Stimulated activated CD4-positive, alpha-beta T cell treated with anti-CD3 and anti-CD28 coated beads, Interleukin-12 subunit alpha, Interleukin-12 subunit beta, amount 100 ng/mL, for 24 hours (primary cell): ENCODE measurements at places on chromosomes 12 and 14.

GRCh38 chr12:89256060-89256459, 96.2 kb downstream of the DUSP6 start:
- no peak for DNase-seq

DNA sequence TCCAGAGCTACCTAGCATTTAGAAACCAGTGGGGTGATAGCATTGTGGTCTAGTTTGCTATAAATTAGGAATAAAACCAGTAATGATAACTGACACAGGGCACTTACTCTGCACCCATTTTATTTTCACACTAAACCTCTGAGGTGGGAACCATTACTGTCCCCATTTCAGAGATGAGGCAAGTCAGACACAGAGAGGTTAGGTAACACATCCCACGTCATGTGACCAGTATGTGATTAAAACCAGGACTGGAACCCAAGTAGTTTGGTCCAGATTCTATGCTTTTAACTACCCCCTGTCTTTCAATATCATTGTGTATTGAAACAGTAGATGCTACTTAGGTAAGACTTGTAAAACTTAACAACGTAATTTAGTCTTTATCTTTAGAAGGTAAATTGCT, 110.2 kb downstream of the PLXNC1 start:
- no peak for DNase-seq

- DNase-seq, result no peak
These were observed 54.6 kb upstream of the USP44 start for GRCh38 chr12:95605875-95606274.

DNA sequence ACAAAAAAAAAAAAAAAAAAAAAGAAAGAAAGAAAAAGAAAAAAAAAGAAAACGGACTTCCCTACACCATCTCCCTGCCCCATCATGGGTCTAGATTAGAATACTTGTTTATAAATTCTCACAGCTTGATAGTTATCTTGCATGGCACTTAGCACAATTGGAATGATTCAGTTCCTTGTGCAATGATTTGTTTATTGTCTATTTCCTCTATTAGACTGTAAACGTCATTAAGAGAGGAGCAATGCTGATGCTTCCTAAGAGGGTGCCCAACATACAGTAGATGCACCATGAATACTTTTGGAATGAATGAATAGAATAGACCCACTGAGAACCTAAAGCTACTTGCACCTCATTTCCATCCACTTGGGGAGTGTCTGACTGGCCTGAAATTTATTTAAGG, 40.8 kb downstream of the PAX9 start:
- DNase-seq, result no peak

GRCh38 chr12:78385541-78385940, 479.0 kb upstream of the SYT1 start:
- no peak for DNase-seq

GRCh38 chr12:27585739-27586265, 61.8 kb downstream of the PPFIBP1 start:
- no peak for DNase-seq

- no peak for DNase-seq
These were observed 5.0 kb downstream of the SLC25A21 start for GRCh38 chr14:37167151-37168047.

GRCh38 chr12:67891596-67891995, 97.7 kb upstream of the IFNG-AS1 start:
- DNase-seq, result no peak

DNA sequence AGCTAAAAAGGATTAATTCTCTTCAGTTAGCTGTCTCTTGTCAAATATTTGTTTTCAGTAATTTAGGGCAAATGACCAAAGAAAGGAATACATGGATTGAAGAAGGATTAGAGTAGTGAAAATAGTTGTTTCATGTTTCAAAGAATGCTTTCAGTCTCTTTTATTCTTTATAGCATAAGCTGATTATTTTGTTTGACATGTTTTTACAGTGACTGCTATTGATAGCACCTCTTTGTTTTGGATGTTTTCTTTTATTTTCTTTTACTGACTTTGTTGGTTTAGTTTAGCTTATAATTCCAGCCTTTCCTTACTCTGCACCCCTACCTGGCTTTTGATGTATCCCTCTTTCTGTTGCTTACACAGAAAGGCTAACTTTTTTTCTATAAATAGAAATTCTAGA, 29.3 kb upstream of the SGPP1 start:
- DNase-seq, result no peak

DNA sequence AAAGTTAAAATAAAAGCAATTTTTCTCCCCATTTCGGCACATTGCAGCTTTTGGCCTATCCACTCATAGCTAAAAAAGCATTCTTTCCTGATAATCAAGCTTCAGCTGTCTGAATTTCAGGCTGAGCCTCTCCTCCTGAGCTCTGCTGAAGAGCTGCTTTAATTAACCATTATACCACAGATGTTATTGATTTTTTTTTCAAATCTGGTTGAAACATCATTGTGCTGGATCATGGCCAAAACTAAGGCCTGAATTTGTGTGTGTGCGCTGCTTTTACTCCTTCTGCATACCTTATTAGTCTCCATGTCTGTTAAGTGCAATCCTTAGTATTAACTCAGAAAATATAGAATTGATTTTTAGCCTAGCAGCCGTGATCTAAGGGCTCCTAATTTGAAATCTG, 52.3 kb downstream of the MBIP start:
- no peak for DNase-seq

GRCh38 chr12:24898185-24898584, 50.7 kb downstream of the BCAT1 start:
- DNase-seq, result no peak

- DNase-seq, result no peak
These were observed 25.6 kb downstream of the ALDH2 start for GRCh38 chr12:111792155-111792855.

DNA sequence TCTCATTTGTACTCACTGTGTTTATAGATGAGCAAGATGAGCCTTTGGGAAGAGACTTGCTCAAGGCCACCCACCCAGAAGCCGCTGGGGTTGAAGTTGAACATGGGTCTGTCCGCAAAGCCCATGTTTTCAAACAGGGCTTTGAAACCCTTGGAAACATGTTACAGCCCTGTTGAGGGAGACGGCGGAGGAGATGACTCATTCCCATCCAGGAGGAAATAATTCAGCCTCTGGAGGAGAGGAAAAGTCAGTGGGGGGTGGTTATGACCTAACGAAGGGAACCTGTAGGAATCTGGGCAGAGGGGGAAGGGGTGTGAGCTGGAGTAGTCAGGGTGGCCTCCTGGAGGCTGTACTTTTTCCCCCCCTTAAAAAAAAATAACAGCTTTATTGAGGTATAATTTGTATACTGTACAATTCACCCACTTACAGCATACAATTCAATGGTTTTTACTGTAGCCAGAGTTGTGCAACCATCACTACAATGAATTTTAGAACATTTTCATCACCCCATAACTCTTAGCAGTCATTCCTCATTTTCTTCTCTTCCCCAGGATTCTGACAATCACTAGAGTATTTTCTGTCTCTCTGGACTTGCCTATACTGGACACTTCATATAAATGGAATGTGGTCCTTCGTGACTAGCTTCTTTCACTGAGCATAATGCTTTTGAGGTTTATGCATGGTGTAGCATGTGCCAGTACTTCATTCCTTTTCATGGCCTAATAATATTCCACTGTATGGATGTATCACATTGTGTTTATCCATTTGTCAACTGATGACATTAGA, 1.9 kb upstream of the RIN3 start:
- no peak for DNase-seq

DNA sequence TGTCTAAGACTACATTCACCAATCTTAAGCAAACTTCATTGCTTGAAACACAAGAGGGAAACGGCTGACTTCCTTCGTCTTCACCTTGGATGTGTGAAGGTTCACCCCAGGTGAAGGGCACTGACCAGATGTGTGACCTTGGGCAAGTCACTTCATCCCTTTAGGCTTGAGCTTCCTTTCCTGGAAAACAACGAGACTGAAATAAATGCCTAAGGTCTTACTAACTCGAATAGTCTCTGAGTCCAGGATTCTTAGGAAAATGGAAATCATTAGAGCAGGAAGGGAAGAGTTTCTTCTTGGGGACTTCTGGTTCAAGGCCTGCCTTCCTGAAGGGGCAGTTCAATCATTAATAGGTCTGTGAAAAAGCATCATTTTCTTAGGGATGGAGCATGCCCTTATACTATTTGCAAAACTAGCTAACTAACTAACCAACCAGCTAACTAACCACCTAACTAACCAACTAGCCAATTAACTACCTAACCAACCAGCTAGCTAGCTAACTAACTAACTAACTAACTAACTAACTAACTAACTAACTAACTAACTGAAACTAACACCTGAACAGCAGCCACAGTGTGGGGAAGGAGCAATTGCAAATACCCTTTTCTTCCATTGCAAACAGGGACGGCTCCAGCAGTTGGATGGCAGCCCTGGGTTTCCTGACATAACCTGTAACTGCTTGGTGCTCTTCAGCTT, 31.5 kb upstream of the EMP1 start:
- no peak for DNase-seq

- no peak for DNase-seq
These were observed 81.8 kb upstream of the FOXN3 start for GRCh38 chr14:89498878-89499277.

GRCh38 chr14:95515596-95516552, 576 bp downstream of the SYNE3 start:
- DNase-seq, result peak; percentile 72

- DNase-seq, result no peak
These were observed 393 bp upstream of the DCAF5 start for GRCh38 chr14:69153152-69153872.

- no peak for DNase-seq
These were observed 14.9 kb downstream of the FOXA1 start for GRCh38 chr14:37580146-37580545.

GRCh38 chr12:80794551-80794950, 77.8 kb downstream of the MYF5 start:
- DNase-seq, result no peak

- no peak for DNase-seq
These were observed 27.3 kb upstream of the PZP start for GRCh38 chr12:9235519-9235918.

GRCh38 chr14:93764211-93764659, 24.1 kb downstream of the PRIMA1 start:
- DNase-seq, result no peak

- no peak for DNase-seq
These were observed 231.2 kb downstream of the CHST11 start for GRCh38 chr12:104687823-104688573.

DNA sequence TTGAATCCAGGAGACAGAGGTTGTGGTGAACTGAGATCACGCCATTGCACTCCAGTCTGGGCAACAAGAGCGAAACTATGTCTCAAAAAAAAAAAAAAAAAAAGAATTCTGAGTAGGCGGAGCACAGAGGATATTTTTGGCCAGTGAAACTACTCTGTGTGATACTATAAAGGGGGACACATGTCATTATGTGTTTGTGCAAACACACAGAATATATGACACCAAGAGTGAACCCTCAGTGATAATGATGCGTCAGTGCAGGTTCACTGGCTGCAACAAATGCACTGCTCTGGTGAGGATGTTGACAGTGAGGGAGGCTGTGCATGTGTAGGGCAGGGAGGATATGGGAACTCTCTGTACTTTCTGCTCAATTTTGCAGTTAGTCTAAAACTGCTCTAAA, 24.2 kb downstream of the FBXO21 start:
- DNase-seq, result no peak

GRCh38 chr12:105318651-105319483, 11.6 kb upstream of the C12orf75 start:
- DNase-seq, result no peak

DNA sequence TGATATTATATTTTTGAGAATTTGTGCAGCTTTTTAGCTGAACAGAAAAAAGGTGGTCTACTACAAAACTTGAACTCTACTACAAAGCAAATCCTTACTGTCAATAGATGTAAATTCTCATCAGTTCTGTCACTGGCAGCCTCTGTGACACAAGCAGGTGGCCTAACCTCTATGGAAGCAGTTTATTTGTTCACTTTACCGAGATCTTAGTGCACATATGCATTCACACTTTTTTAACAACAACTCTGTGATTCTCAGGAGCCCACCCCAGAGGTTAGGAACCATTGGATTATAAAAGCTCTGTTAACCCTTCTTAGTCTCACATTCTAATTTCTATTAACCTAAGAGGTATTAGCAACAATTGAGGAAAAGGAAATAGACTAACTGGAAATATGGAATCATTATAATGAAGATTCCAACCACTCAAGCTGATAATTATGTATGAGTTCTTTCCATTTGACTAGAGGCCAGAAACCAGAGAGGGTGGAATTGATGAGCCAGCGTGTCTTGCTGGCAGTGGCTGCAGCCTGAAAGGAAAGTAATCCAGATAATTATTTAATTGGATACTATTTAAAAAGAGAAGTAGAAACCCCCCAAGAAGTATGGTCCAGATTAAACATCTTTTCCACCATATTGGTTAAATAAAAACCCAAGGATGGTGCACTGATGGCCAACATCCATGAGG, 451.1 kb downstream of the TMEM117 start:
- no peak for DNase-seq

DNA sequence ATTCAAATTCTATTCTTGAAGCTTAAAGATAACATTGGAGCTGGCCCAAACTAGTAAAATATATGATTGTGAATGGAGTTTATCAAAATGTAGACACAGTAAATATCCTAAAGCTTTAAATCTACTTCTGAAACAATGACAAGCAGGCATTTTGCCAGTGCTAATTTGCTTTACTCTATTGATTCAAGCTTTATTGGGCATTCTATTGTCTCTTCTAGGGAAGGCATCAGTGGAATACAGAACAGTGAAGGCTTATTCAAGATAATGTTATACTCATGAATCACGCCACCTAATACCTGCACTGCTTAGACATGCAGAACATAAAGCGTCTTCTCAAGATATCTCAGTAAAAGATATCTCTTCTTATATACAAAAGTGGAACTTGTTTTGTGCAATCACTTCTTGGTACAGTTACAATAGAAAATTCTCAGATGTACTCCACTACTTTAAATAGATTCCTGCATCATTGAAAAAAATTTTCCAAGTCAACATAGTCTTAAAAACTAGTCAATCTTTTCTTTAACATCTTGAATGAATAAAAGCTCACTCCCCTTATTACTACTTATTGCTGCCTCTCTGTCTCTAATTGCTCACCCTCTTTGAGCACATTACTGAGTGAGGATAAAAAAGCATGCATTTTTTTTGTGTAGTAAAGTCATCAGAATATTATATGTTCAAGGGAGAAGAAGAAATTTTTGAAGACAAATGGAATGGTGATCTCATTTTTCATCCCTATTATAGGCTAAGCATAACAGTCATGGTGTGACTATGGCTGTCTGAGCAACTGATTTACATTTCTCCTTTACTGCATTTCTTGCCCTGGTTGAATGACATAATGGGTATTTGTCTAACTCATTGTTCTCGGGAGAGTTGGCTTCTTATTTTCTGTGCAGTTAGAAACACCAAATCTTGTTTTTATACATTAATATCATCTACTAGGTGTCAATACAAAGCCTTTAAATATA, 98.0 kb upstream of the E2F7 start:
- DNase-seq, result no peak

DNA sequence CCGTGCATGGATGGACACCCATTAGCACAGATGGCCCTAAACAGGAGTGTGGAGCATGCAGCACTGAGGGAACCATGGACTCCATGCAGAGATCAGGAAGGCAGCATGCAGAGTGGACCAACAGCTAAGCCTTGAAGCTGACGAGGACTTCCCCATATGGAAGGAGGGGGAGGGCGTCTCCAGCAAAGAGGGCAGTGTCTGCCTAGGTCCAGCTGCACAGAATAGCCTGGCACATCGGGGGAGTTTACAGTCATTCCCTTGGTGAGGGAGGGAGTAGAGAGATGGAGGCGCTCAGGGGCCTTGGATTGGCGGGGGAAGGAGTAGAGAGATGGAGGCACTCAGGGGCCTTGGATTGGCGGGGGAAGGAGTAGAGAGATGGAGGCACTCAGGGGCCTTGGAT, 64.5 kb downstream of the ANKRD9 start:
- no peak for DNase-seq
